Bone marrow (tissue), 2 donors: ENCODE measurements at places on chromosomes 1 and 21.

DNA sequence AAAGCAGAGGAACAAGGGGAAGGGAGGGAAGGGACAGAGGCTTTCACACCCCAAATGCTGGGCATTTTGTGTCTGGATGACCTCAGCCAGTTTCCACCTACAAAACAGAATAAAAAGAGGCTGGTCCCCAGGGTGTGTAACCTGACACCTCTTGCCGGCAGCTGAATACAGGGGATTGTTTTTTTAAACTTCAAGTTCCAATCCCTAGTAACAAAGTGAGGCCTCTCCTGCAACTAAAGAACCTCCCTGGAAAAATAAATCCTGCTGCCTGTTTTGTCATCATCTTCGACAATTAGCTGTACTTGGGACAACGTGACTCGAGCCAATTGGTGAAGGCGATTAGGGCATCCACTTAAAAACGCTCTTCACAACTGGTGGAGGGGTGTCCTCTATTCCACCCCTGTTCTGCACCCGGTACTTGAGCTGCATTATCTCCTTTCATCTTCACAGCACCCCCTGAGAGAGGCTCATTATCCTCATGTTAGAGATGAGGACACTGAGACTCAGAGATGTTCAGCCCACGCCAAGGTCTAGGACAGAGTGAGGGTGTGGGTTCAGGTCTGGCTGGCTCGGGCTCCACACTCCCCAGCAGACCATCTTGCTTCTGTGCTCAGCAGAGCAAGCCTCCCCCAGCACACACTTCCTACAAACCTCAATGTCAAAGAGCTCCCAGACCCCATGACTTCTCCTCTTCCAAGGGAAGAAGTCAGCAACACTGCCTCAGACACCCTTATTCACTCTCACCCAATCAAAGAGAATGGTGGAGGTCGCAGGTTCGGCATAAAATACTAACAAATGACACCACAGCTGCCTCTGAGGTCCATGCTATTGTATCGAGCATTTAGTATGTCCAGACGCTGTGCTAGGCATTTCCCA, 15.2 kb downstream of the ITPKB start:
- DNase-seq: no peak

DNA sequence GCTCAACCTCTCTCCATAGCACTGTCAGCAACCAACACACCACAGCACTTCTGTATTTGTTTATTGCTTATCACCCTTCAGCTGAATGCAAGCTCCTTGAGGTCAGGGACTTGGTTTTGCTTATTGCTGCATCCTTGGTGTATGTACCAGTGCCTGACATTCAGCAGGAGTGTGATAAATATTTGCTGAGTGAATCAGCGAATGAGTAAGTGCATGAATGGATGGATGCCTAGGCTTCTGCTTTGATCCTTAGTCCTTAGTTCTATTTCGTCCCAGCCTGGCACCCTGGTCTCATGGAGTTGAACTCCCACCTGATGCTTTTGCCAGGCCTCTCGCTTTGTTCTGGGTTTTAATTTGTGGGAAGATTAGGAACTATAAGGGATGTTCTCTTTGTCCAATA, 88.2 kb downstream of the ZSCAN20 start:
- no peak for DNase-seq

DNA sequence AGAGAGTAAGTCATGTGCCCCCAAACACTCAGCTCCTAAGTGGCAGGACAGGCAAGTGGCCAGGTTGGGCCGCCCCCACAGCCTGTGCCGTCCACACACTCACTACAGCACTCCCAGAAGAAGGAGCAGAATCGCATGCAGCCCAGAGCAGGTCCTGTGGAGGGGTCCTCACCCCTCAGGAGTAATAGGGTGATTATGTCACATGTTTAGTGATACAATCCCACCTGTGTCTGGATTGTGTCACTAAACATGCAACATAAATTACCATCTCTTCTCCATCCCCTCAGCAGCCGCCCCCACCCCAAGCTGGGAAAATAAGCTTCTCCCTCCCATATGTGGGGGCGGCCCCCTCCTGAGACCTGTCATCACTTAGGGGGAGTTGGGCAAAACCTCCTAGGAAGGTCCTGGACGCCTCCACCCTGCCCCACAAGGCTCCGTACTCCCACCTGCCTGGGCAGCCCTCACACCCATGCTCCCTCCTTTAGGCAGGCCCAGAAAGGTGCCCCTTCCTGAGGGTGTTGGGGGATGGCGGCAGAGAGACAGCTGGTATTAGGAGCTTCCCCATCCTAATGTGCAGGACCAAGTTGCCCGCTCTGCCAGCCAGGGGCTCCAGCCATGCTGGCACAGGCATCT, 56.9 kb downstream of the STUM start:
- DNase-seq: no peak

- no peak for DNase-seq
These were observed 40.5 kb upstream of the ITPKB start for GRCh38 chr1:226779561-226779960.

GRCh38 chr21:38459490-38459889, 38.8 kb downstream of the ERG start:
- DNase-seq: no peak

DNA sequence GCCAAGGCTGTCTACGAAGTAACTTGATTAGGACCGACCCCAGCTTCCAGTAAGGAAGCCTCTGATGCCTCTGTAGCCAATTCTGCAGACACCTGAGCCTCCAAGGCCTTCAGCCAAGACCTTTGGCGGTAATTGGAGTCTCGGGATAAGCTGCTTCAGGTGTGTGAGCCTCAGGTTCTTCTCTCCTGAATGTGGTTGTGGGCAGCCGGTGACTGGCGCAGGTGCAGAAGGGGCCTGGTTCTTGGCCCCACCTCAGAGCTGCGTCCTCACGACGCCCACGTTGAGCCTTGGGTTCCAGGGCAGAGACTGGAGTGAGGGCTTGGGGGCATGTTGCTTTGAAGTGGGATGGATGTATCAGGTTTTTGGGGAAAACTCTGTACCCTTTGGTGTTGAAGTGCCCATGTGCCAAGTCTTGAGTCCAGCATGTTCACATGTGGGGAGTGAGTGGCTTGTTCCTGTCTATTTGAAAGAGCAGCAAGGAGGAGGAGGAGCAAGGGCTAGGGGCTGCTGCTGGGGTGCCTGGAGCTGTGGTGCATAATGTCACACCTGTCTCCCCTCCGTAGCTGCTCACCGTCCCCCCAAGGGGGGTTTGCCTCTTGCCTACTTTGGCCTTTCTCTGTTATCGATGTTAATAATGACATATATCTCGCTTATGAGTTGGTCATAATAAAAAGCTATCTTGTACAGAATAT, 1.4 kb downstream of the PSEN2 start:
- DNase-seq: no peak

DNA sequence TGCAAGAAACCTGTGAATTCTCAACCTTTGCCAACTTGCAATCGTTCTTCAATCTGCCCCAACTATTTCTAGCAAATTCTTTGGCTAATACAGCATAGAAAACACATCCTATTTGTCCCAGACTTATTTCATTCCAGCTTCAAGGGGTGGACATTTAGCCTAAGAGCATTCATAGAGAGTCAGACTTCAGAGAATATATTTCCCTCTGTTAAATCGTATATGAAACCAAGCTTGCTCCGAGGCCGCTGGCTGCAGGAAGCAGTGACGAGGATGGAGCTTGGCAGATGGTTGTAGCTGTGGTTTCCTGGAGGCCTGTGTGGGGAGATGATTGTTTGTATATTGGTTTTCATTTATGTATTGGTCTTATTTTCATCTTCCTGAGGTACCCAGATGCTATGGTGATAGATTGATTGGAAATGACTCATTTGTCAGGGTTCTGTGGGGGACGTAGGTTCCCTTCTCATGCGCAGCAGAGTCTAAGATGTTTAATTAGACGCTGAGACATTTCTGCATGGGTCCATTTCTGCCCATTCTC, 26.1 kb downstream of the MAN1C1 start:
- peak; percentile 97 for DNase-seq

- DNase-seq: no peak
These were observed 142.2 kb upstream of the NBPF11 start for GRCh38 chr1:148294116-148294807.

GRCh38 chr1:26470878-26471497, 1.3 kb upstream of the HMGN2 start:
- DNase-seq: no peak

GRCh38 chr1:18947570-18947969, 8.9 kb downstream of the IFFO2 start:
- no peak for DNase-seq

DNA sequence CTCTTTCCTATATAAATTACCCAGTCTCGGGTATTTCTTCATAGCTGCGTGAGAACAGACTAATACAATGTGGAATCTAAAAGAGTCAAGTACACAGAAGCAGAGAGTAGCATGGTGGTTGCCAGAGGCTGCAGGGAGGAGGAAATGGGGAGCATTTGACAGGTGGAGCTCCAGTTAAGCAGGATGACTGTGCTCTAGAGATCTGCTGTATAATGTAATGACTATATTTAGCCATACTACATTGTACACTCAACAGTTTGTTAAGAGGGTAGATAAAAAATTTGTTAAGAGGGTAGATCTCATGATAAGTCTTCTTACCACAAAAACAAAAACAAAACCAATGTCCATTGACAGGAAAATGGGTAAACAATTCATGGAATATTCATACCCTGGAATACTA, 82.1 kb downstream of the MT1HL1 start:
- DNase-seq: no peak

GRCh38 chr1:240597153-240597745, 14.7 kb downstream of the GREM2 start:
- no peak for DNase-seq

- no peak for DNase-seq
These were observed 123.4 kb upstream of the TNR start for GRCh38 chr1:175866776-175867175.

GRCh38 chr21:42763581-42764442, 110.4 kb downstream of the PDE9A start:
- no peak for DNase-seq

DNA sequence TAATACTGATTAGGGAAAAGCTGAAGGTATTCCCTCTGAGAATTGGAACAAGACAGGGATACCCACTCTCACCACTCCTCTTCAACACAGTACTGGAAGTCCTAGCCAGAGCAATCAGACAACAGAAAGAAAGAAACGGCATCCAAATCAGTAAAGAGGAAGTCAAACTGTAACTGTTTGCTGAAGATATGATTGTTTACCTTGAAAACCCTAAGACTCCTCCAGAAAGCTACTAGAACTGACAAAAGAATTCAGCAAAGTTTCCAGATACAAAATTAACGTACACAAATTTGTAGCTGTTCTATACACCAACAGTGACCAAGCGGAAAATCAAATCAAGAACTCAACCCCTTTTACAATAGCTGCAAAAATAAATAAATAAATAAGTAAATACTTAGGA, 78.6 kb downstream of the EXTL2 start:
- DNase-seq: peak; percentile 30

DNA sequence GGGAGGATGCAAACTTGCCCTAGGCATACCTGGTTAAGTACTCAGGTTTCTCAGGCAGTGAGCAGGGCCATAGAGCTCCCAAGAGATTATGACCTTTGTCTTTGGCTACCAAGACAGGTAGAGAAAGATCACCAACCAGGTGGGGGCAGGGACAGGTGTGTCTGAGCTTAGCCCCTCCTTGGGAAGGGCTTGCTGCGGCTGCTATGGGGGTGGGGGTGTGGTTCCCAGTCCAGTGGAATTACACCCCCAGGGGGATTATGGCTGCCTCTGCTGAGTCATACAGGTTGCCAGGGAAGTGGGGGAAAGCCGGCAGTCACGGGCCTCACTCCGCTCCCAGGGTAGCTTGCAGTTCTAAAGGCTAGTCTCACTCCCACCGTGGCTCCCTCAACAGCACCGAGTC, 65.2 kb upstream of the FAM163A start:
- DNase-seq: no peak

DNA sequence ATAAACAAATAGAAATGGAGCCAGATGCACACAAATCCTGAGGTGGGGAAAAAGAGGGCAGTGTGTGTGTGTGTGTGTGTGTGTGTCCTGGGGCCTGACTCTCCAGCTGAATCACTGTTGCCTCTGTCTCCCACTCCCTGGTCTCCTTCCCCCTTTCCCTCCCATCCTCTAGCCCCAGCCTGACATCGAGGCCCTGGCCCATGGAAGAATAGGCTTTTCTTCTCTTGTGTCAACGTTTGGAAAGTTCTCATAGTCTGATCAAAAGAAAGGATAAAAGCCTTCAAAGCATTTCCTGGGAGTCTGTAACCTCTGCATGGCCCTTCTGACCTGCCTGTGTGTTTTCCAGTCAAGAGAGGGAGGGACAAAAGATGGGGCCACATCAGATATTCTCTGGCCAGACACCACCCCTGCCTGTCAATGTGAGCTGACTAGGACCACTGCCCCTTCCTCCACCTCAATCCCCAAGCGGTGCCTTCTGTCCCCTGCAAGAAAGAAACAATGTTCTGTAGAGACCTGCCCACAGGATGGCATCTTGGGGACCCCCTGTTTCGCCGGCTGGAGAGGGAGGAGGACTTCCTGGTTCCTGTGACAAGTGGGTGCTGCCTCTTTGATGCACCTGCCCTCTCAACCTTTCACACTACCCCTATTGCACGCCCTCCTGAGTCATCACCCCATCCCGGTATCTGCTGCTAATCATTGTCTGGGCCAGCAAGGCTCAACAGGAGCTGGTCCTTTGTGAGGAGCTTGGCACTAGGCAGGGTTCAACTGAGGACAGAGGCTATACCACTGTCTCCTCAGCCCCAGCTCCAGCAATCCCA, 16.2 kb downstream of the KCNJ10 start:
- DNase-seq: no peak

GRCh38 chr21:25691976-25692375, 42.7 kb downstream of the ATP5PF start:
- DNase-seq: no peak

GRCh38 chr1:165456114-165456513, 11.2 kb upstream of the RXRG start:
- no peak for DNase-seq

DNA sequence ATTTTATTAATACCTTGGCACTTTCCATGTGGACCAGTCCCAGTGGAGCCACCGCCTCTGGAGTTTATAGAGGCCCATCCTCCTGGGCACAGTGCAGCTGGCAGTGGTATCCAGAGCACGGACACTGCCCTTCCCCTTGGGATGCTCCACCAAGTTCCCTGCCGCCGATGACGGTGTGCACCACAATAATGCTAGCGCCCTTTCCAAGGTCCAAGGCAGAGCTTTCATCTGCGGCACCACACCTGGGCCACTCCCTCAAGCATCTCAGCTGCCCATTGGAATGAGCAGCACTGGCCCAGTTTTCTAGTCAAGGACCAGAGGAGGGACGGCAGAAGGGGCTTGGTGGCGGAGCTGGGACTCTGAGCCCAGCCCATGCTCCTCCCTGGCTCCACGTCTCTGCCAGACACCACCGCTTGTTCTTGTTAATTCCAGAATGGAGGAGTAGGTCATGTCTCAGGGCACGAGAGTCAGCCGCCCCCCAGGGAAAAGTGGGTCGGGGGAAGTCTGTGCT, 24.5 kb downstream of the SIM2 start:
- no peak for DNase-seq

GRCh38 chr1:54763816-54764132, 549 bp downstream of the PARS2 start:
- no peak for DNase-seq

GRCh38 chr1:174911606-174912005, 88.1 kb upstream of the CACYBP start:
- no peak for DNase-seq
